Stimulated activated CD8-positive, alpha-beta memory T cell treated with anti-CD3 and anti-CD28 coated beads, Interleukin-2, amount 100 ng/mL, for 48 hours (primary cell): ENCODE measurements at places on chromosomes 1 and 21.

DNA sequence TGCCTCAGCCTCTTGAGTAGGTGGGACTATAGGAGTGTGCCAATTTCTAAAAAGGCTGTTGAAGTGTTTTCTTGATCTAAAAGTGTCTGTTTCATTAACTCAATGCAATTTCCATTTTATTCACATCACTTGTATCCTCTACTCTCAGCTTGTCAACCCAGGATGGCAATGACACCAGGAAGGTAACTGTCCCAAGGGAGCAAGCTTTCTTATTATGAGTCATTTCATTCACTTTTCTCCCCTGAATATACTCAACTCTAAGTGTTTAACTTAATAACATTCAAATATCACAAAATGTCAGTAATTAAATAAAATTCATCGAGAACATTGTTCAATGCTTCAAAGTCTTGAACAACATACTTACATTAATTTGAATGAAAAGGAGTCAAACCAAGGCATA lies 22.9 kb upstream of the GFI1 start:
- DNase-seq: no peak

GRCh38 chr1:243798726-243799125 lies 51.3 kb downstream of the AKT3 start:
- no peak for DNase-seq

DNA sequence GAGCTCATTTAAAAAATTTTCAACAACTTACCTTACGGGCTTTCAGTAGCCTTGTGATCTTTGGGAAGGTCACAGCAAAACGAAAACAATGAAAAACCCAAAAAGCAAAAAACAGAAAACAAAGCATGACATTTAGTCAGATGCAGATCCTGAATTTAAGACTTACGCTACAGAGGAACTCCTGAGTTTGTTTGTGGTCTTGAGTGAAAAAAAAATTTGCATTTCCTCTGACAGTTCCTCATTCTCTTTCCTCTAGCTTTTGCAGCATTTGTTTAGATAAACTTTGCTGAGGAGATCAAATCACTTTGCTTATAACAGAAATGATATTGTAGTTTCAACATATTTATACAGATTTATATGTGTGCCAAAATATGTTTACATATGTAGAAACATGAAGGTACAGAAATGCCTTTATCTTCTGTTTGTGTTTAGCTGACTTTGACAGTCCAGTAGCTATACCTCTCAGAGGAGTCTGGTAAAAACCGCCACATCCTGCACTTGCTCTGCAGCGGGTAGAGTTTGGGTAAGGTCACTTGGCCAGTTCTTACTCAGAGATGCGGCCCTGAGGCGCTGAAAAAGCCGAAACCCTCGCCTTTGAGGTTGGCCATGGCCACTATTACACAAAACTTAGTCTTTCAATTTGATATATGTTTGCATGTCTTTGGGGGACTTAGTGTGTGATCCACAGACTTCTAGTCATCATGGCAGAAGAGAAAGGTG lies 142.5 kb downstream of the TNR start:
- no peak for DNase-seq

DNA sequence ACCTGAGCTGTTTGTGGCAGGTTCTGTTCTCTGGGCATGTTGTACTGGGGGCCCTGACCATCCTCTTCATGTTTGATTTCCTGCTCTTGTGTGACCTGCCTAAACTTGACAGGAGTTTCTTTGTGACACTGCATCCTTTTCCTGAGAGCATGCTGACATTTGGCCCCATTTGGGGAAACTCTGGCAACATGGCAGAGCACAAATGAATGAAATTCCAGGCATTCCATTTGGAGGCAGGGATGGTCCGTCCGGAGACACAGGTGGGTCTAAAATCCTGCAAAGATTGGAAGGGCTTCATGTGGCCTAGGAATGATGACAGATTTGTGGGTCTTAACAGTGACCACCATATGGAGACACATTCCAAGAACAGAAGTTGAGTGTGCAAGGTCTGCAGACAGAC lies 184.0 kb downstream of the FCRL5 start:
- no peak for DNase-seq

- peak; percentile 48 for DNase-seq
These were observed 668 bp downstream of the CBR3 start for GRCh38 chr21:36135391-36136102.

GRCh38 chr1:151344291-151344690 lies 2.8 kb downstream of the RFX5 start:
- DNase-seq: no peak

- peak; percentile 52 for DNase-seq
These were observed 15.9 kb downstream of the TMEM63A start for GRCh38 chr1:225866061-225866837.

- DNase-seq: no peak
These were observed 430.9 kb downstream of the LTN1 start for GRCh38 chr21:28561772-28562171.

GRCh38 chr1:182280504-182280900 lies 111.1 kb downstream of the GLUL start:
- no peak for DNase-seq

DNA sequence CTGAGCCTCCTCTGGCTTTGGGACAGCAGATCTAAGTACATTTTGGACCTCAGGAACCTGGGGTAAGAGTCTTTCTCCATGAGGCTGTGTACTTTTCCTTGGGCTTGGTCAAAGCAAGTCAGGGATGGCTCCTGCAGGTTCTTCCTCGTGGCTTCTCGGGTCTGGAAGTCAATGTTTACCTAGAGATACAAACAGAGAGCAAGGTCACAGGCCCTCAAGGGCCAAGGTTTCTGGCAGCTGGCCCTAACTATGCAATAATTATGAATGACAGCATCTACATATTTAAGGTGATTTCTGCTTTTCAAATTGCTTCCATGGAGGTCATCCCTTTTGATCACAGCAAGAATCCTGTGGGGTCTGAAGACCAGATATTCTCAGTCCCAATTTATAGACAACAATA lies 37.6 kb downstream of the RGS8 start:
- no peak for DNase-seq

- no peak for DNase-seq
These were observed 66.1 kb downstream of the CYYR1 start for GRCh38 chr21:26506956-26507355.

DNA sequence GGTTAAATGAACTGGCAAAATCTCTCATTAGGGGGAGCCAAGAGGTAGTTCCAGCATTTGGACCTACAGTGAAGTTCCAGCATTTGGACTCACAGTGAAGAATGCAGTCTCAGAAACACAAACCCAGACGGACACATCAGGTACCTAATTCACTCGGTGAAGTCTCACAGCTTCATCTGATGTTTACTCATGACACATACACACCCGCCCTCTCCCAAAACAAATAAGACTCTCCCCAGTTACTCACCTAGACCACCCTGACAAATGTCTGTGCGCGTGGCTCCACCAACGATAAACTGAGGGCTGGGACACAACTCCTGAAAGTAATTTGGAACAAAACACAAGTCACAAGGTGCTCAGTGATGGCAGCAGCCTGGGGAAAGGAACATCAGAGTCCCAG lies 11.4 kb downstream of the CAPN8 start:
- no peak for DNase-seq

DNA sequence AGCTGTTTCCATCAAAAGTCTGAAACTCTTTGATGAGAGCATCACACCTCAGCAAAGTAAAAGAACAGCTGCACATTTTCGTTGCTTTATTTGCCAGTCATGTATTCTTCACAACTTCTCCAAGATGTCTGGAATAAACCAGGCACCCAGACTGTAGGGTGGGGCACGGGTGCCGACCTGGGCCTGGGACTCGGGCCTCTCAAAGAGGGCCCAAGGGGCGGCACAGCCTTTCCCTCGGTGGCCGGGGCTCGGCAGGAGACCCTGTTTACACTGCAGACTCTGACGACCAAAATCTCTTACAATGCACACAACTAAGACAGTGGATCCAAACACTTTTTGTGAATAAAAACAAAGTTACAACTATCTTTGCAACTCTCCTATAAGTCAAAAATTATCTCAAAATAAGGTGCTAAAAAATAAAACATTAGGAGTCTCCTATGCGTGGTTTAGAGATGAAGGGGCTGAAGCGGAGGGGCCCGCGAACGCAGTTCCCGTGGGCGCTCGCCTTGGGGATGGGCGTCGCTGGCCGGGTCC lies 696 bp downstream of the LSS start:
- DNase-seq: no peak

GRCh38 chr1:158039380-158039779 lies 45.9 kb downstream of the KIRREL1 start:
- DNase-seq: no peak

GRCh38 chr1:81547261-81547911 lies 253.3 kb upstream of the ADGRL2 start:
- DNase-seq: no peak

DNA sequence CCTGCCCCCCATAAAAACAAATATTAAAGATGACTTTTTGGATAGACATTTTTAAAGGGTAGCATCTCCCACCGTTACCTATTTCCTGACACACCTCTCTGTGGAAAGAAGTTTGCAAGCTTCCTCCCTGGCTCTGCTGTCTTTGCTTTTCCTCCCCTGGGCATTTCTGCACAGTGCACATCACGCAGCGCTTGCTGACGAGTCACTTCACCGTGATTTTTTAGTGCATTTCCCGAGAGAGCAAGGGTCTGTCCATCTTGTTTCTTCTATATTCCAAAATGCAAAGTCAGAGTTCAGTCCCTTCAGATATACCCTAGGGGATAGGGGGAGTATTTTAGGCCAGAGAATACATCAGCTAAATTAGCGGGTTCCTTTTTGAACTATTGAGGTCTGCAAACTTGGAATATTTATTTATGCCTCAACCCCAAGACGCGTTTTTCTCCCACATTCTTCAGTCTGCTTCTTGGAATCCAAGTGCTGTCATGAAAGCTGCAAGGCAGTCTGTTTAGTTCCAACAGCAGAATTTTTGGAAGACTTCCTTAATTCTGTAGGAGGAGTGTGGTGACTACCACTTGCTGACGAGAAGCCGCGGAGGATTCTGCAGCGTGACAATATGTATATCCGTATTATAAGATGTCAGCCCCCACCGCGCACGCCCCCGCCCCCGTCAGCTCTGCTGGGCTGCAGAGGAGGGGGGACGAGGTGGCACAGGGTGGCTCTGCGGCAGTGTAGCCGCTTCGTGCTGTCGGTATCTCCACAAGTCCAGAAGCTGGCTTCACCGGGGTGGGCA lies 22.4 kb downstream of the SMYD2 start:
- no peak for DNase-seq

DNA sequence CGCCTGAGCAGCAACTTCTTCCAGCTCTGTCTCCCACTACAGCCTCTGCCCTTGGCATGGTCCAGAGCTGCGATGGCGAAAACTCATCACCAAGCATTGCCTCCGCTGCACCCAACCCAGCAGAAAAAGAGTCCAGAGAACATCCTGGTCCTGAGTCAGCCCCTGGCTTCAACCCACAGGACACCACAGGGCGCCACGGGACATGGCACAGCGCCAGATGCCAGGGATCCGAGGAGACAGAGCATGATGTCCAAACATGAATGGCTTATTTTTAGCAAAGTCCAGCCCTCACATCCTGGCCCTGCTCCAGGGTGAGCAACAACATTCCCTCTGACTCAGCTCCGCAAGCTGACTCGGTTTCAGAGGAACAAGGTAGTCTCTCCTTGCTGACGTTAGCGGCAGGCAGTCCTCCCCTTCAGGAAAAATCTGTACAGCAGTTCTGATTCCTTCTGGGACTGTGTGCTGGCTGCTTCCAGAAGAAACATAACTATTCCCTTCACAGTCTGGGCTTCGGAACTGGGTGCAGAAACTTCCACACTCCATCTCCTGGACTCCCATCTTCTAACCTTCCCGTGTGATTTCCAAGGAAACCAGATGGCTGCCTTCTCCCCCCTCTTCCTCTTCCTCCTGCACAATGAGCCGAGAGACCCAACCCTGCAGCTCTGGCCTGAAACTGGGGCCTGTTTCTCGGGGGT lies 131.3 kb downstream of the TOMM20 start:
- no peak for DNase-seq

DNA sequence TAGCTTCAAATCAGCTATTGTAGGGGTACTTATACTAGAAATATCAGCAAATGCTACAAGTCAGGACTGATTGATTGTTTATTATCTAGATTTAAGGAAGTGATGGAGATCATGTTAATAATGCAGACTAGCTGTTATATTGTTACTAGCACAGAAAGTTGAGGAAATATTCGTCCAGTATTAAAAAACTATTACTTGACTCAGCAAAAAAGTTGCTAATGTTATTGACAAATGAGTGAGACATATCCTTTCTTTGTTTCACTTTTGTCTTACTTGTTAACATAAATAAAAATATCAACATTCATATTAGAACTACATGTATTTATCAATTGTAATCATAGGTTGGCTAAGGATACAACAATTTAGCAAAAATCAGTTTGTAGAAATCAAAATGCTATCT lies 114.1 kb downstream of the WDR3 start:
- DNase-seq: no peak

- DNase-seq: no peak
These were observed 504.9 kb downstream of the MATN1 start for GRCh38 chr1:30218438-30218837.

- no peak for DNase-seq
These were observed 62.8 kb downstream of the CNST start for GRCh38 chr1:246629030-246629429.

- DNase-seq: no peak
These were observed 258.5 kb downstream of the TRABD2B start for GRCh38 chr1:47738560-47739182.

DNA sequence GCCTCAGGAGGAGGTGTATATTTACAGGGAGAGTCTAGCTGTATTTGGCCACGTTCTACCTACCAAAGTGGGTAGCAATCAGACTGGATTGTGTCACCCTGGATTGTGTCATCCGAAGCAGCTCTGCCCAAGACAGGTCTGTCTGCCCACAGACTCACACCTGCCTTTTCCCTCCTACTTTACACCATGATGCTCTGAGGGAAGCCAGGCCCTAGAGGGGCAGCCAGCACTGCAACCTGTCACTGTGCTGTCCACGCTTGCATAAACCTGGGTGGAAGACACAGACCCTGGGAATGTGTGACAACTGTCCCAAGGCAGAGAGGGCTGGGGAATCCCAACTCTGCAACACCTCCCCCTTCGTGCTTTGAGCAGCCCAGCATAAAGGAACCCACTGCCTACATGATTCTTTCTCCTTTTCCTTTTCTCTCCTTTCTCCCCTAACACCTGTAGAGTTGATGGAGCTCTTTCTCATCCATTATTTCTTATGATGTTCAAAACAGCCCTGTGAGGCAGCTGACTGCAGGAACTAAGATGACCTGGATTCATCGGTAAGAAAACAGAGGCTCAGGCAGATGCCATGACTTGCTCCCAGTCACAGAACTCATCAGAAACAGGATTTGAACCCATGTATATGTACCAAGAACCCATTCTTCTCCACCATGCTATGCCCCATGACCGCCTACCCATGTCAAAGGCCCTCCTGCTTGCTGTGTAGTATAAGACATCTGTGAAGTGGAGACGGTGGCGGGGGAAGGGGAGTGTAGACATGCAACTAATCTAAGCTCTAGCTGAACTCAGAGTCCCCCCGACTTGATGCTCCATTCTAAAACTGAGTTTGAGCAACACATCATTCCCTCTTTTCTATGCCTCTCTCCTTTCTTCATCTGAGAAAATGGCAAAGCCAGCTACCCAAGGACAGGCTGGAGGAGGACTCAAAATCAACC lies 55.9 kb downstream of the ITPKB start:
- no peak for DNase-seq
